ENCODE measurements at places on chromosomes 7 and 10.
A peak's percentile ranks its signal among the peaks of the same experiment; 100 is the strongest.

- no peak for DNase-seq
Observed at GRCh38 chr10:34171957-34172527, 643.1 kb downstream of the PARD3 start.

- DNase-seq: peak; percentile 58
Observed at GRCh38 chr10:119206603-119207365, 587 bp upstream of the GRK5 start.

GRCh38 chr10:120426306-120426705 is 30.7 kb upstream of the PLPP4 start:
- no peak for DNase-seq

- DNase-seq: no peak
Observed at GRCh38 chr10:32349968-32350738, 3.2 kb upstream of the EPC1 start.

GRCh38 chr10:23585186-23585585 is 146.3 kb downstream of the OTUD1 start:
- DNase-seq: no peak

DNA sequence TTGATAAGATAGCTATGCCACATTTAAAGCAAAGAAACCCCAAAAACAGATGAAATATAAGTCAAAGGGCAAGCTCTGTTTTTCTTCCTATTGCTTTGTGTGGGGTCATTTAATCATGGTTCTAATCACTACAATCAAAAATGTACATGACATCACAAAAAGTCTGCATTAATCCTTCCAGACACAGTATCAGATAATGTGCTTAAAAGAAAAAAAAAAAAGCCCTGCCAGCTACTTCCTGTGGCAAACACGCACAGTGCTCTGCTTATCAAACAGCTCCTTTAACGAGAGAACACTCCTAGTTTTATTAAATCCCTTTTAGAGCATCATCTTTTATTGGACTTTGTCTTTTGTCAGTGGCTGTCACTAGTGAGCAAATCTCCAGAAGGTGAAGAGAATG is 1005.8 kb downstream of the GATA3 start:
- no peak for DNase-seq

- DNase-seq: no peak
Observed at GRCh38 chr10:113854761-113855588, 514 bp downstream of the NHLRC2 start.

- no peak for DNase-seq
Observed at GRCh38 chr10:6713716-6714115, 133.6 kb upstream of the PRKCQ start.

DNA sequence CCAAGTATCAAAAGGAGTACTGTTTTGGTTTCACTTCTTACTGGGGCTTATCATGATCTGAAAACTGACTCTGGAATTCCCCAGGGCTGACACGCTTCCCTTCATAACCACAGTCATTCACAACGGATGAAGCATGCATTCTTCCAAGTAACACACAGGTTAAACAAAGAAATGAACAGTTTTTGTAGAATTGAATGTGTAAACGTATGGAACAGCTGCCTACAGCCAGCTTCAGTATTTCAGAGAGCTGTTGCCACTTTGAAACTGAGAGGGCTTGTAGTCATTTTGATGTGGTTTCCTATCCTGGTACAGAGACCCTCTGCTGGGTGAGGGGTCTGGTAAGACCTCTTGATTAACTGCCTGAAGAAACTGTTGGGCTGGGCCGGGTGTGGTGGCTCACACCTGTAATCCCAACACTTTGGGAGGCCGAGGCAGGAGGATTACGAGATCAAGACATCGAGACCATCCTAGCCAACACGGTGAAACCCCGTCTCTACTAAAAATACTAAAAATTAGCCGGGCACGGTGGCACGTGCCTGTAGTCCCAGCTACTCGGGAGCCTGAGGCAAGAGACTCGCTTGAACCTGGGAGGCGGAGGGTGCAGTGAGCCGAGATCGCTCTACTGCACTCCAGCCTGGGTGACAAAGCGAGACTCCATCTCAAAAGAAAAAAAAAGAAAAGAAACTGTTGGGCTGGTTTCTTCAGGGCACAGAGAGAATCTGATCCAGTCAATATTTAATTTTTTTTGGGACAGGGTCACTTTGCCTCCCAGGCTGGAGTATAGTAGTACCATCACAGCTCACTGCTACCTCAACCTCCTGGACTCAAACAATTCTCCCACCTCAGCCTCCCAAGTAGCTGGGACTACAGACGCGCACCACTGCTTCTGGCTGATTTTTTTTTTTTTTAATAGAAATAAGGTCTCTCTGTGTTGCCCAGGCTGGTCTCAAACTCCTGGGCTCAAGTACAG is 4.7 kb downstream of the NFE2L3 start:
- DNase-seq: no peak

- DNase-seq: no peak
Observed at GRCh38 chr10:69649786-69650550, 19.9 kb downstream of the FAM241B start.

GRCh38 chr10:71512761-71513539 is 116.2 kb downstream of the CDH23 start:
- no peak for DNase-seq

DNA sequence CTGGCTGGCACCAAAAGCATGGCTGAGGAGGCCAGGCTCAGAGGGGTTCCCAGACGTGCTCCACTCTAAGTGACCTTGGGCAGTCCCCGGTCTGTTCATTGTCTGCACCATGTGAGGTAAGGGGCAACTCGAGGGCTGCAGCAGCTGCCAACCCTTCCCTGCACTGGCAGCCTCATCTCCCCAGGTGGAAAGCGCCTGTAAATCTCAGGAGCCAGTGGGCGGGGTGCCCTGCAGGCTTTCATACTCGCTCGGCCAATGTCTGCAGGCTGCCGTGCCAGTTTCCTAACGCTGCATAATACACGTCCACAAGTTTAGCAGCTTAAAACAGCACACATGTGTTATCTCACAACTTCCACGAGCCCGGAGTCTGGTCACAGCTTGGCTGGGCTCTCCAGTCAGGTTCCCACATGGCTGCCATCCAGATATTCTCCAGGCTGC is 12.6 kb upstream of the GDF10 start:
- DNase-seq: no peak

DNA sequence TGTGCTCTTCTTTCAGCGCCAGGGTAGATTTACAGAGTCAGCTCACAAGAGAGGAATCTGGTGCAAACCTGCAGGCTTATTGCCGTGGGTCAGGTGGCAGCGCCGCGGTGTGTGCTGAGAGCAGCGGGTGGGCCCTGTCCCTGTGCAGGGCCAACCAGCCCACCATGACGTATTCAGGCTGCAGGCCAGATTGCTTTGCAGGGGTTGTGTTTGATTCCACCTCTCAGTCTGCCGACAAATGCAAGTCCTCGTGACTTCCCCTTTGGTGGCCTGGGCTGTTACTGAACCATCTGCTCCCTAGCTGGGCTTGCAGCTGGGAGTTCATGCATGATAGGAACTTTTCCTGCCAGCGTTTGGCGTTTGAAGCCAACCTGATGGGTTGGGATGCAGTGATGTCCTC is 66.7 kb upstream of the LEP start:
- no peak for DNase-seq

GRCh38 chr7:32658034-32658433 is 162.7 kb downstream of the AVL9 start:
- no peak for DNase-seq

GRCh38 chr10:17255512-17255911 is 27.5 kb downstream of the VIM start:
- no peak for DNase-seq

GRCh38 chr10:114304571-114305421 is 65.7 kb downstream of the VWA2 start:
- DNase-seq: peak; percentile 50

DNA sequence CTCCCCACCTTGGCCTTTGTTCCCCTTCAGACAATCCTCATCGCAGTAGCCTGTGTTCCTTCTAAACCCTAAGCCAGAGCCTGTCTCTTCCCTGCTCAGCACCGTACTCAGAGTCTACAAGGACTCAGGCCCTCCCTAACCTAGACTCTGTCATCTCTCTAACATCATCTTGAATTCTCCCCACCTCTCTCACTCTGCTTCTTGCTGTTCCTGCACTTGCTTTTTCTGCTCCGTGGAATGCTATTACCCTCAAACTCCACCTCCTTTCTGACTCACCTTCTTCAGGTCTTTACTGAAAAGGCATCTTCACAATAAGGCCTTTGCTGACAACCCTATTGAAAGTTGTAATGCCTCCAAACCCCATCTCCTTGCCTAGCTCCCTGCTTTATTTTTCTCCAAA is 141.0 kb downstream of the DKK1 start:
- DNase-seq: no peak

- no peak for DNase-seq
Observed at GRCh38 chr10:3906511-3907111, 121.6 kb upstream of the KLF6 start.

- DNase-seq: no peak
Observed at GRCh38 chr7:85972504-85973141, 671.1 kb upstream of the GRM3 start.

GRCh38 chr10:35493196-35494118 is 111.7 kb upstream of the GJD4 start:
- DNase-seq: no peak

GRCh38 chr7:128836729-128837348 is 6.6 kb downstream of the FLNC start:
- no peak for DNase-seq

DNA sequence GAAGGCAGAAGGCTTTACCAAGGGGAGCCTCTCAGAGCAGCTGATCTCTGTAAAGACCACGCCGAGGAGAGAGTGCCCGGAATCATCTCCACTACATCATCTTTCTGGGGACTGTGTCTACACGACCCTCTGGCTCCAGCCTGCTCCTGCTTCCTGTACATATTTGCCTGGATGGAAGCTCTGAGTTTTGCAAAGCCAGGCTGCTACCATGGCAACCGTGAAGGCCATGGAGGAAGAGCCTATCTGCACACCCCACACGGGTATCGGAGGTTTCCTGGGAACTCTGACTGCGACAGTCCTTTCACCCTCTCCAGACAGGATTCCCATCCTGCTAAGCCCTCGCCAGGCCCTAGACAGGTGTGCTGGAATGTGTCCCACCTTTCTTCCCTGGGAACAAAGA is 83.4 kb upstream of the TNRC18 start:
- DNase-seq: no peak

DNA sequence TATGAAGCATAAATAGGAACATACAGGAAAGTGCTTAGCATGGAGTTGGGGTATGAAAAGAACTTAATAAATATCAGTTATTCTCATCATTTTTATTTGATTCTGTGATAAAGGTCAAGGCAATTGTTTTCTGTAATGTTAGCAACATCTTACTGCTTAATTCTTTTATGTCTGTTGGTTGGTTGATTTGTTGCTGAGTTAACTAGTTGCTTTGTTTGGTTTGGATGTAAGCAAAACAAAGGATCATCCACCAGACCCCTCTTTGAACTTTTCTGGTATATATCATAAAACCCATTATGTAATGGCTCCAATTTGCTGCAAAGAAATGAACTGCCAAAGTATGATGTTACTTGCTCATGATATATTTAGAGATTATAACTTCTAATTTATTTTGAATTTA is 44.5 kb downstream of the CH25H start:
- no peak for DNase-seq

- DNase-seq: no peak
Observed at GRCh38 chr7:122588621-122589020, 110.3 kb downstream of the RNF133 start.
